ENCODE measurements at places on chromosomes 1 and 21. TPM values are rescaled to one million over a fixed set of nuclear protein-coding genes. Genes with fewer than 3 reads are reported as not detected.

IGSF3 gene
- total RNA-seq, result 32.5 TPM

DNASE2B gene
- total RNA-seq, result not detected

KANK4 gene
- total RNA-seq, result 6.2 TPM

FCER1G gene
- total RNA-seq, result 15.9 TPM

CHRM3 gene
- 58.5 TPM for total RNA-seq

LCE3E gene
- total RNA-seq, result not detected

LCE1A gene
- not detected for total RNA-seq

MRPL9 gene
- 40.7 TPM for total RNA-seq

CR1 gene
- 6.7 TPM for total RNA-seq

DNA sequence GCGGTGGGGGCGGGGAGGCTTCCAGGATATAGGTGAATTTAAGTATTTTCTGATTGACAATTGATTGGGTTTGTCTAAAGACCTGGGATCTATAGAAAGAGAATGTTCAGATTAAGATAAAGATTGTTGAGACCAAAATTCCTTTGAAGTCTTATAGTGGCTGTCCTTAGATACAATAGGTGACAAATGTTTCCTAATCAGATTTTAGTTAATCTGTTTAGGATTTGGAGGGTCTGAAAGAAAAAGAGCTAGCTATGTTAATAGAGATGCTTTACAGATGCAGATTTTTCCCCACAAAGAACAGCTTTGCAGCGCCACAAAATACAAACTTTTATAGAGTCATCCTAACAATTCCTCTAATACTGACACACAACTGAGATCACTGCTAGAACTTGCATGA is 14.6 kb upstream of the EPRS1 start:
- no peak for DNase-seq

GRCh38 chr1:201401700-201402099 is 2.6 kb upstream of the LAD1 start:
- DNase-seq, result no peak

DNA sequence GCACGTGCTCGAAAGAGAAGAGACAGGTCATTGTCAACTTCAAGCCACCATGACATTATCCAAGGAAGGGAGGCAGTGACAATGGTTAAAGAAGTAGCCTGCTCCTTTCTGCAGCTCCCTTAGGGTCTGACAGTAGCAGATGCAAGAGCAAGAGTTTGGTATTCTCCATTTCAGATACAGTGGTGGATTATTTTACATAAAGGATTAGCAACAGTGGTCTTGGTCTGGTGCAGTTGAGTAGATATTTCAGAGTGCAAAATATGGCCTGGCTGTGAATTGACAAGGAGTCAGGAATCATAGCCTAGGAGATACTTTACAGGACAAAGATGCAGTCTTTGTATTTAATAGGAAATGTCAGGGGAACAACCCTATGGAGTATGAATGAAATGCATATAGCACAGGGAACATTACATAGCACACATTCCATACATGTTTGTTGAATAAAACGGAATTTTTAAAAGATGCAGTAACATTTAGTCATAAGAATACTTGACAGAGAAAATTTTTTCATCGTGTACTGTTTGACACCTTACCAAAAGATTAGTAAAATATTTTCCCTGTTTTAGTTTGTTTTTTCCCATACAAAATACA is 41.8 kb downstream of the CHRM3 start:
- no peak for DNase-seq

- DNase-seq, result no peak
These were observed 28.4 kb downstream of the WDR26 start for GRCh38 chr1:224406216-224406615.

- no peak for DNase-seq
These were observed 507.1 kb downstream of the BRINP3 start for GRCh38 chr1:189970331-189971230.

DNA sequence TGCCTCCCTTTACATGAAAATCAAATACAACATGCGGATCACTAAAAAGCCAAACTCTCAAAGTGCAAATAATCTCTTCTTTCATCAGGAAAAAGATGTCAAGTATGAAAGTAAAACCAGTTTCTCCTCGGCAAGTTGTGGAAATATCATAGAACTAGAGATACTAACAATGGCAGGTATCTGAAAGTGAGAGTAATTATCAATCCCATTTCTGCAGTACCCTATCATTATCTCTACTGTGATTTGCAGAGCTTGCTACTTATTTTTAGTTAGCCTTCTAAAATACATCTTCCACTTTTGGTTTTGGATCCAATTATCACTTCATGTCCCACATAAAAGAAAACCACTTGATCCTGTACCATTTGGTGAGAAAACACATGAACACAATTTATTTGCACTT is 3.0 kb downstream of the TP53BP2 start:
- no peak for DNase-seq

GRCh38 chr1:41738475-41738874 is 180.2 kb downstream of the HIVEP3 start:
- DNase-seq, result no peak

DNA sequence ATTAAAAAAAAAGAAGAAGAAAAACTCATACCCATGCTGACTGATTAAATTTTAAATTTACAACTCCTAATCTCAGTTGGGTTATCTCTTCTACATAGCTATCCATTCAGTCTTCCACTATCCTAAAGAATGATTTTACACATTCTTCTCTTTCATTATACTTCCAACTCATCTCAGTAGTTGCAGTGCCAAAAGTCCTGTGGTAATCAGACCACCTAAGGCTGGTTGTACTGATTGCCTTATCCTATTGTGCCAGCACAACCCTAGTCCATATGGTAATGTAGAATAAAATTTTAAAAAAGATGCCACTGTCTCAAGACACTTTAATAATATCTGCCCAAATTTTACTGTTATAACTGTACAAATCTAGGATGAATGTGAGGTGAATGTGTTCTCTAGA is 448.0 kb downstream of the LRRIQ3 start:
- no peak for DNase-seq

DNA sequence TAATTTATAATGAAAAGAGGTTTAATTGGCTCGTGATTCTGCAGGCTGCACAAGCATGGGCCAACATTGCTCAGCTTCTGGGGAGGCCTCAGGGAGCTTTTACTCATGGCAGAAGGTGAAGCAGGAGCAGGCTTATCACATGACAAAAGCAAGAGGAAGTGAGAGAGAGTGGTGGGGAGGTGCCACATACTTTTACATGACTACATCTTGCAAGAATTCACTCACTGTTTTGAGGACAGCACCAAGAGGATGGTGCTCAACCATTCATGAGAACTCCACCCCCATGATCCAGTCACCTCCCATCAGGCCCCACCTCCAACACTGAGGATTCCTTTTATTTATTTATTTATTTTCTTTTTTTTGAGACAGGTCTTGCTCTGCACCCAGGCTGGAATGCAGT is 5.5 kb upstream of the PLEKHM2 start:
- DNase-seq, result no peak

- DNase-seq, result no peak
These were observed 5.7 kb upstream of the TENT5B start for GRCh38 chr1:27018316-27018715.

- no peak for DNase-seq
These were observed 20.6 kb downstream of the SLX9 start for GRCh38 chr21:44960141-44961092.

GRCh38 chr1:202167708-202168415 is 7.5 kb upstream of the PTPN7 start:
- no peak for DNase-seq

GRCh38 chr1:36523230-36523495 is 40.5 kb upstream of the CSF3R start:
- DNase-seq, result no peak

- no peak for DNase-seq
These were observed 22.4 kb downstream of the VTCN1 start for GRCh38 chr1:117188170-117188815.

DNA sequence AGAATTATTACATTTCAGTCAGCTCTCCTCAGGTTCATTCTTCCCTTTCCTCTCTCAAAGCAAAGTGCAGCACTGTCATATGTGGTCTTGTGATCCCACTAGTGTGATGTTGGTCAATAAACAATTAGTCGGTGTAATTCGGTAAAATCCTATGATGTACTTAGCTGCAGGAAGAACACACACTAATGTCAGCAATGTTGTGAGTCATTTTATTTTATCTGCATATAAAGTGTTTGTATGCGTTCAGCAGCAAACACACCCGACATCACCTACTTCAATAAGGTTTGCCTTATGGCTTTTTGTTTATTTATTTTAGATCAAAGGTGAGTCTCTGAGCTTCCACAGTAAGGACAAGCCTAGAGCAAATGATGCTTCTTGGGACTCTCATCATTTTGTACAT is 47.8 kb downstream of the PTPN14 start:
- no peak for DNase-seq

DNA sequence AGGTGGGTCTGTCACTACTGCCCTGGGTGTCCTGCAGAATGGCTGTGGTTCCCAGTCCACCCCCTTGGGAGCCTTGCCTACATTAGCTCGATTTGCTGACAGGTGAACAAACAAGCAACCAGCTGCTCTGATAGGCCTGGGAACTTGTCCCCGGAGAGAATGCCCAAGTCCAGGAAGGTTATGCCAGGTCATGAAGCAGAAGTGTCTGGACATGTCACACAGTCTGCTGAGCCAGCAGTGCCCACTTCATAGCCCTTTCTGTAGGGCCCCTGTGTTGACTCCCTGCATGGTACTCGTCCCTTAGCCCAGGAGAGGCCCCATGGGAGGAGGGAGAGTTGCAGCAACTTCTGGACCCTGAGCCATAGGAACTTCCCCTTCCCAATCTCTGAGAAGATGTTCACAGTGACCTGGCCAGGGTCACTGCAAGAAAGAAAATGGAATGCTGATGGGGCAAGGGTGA is 31.0 kb downstream of the UCK2 start:
- no peak for DNase-seq

GRCh38 chr1:16043521-16043920 is at the start of gene CLCNKB:
TSS of gene CLCNKB (plus strand) at chr1:16043782. CDS start at chr1:16044493, 711 bp downstream.
- no peak for DNase-seq

GRCh38 chr1:197912739-197913494 is 4.3 kb upstream of the LHX9 start:
- DNase-seq, result no peak

DNA sequence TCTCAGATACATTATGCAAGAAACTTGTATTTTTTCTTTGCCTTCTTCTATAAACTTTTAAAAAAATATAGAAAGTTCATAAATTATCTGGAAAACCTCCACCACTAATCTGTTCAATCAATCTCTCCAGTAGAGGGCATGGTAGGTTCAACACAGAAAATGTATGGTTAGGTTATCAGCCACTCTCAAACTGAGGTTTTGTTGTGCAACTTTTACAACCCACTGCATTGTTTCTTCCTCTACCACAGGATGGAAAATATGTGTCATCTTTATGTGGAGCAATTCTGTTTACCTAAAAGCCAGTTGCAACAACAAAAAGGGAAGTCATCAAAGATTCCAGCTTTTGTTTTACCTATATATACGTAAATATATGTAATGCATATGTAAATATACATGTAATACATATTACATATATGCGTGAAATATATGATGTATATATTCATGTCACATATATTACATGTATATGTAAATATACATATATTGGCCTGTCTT is 3.0 kb upstream of the RGS2 start:
- DNase-seq, result no peak

GRCh38 chr1:183600136-183600535 is 9.9 kb upstream of the NCF2 start:
- DNase-seq, result no peak

Measured in urinary bladder (tissue), 4 donors.